IMR-90 (cell line): ENCODE measurements at places on chromosomes 13 and 19.
A peak's percentile ranks its signal among the peaks of the same experiment; 100 is the strongest.

DNA sequence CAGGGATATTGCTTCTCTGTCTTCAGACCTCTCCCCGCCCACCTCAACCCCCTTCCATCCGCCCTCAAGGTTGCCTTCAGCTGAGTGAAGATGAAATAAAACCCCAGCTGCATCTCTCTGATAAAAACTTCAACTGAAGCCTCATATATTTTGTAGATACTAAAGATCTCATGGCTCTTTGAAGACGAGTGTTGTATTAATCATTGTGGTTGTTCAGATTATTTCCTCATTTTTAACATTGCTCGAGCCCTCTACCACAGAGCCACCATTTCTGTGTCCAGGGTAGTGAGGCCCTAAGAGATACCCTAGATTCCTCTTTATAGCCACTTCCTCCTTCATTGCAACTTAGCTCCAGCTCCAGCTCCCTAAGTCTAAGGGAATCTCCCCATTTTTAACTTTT lies 312.8 kb upstream of the ZNF507 start:
- DNase-seq: no peak

GRCh38 chr13:79141082-79141481 lies 265.0 kb downstream of the RBM26 start:
- no peak for DNase-seq

DNA sequence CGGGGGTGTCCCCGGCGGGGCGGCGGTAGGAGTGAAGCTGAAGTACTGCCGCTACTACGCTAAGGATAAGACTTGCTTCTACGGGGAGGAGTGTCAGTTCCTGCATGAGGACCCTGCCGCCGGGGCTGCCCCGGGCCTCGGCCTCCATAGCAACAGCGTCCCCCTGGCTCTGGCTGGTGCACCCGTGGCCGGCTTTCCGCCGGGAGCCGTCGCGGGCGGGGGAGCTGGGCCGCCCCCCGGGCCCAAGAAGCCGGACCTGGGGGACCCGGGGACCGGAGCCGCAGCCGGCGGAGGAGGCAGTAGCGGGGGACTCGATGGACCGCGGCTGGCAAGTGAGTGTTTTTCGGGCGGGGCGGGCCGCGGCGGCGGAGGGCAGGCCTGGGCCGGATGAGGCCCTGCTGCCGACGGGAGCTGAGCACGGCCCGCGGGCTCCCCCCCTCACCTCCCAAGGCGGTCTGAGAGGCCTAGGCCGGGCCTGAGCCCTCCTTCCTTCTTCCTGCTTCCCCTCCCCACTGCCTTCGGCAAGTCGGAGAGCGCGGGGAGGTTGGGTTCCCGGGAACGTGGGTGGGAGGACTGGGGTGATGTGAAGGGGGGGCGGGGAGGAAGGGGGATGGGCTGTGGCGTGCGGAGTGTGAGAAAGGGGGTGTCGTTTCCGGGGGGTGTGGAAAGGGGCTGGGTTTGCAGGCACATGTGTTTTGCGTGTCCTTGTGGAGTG lies 568 bp downstream of the PAN3 start:
- peak; percentile 91 for DNase-seq

GRCh38 chr19:4431808-4432674 lies 25.6 kb downstream of the UBXN6 start:
- no peak for DNase-seq

GRCh38 chr13:93411186-93411680 lies 184.6 kb downstream of the GPC6 start:
- no peak for DNase-seq

DNA sequence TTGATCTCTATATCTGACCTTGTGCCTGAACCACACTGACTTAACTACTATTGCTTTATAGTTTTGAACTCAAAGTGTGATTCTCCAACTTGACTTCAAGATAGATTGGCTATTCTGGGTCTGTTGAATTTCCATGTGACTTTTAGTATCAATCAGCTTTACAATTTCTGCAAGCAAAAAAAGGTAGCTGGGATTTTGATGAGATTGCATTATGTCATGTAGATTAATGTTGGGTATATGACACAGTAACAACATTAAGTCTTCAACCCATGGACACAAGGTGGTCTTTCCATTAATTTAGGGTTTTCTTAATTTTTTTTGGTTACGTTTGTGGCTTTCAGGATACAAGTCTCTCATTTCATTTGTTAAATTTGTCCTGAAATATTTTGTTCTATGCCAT lies 28.2 kb downstream of the NLRP5 start:
- DNase-seq: no peak

GRCh38 chr19:58556622-58557220 lies 1.7 kb downstream of the UBE2M start:
- no peak for DNase-seq

DNA sequence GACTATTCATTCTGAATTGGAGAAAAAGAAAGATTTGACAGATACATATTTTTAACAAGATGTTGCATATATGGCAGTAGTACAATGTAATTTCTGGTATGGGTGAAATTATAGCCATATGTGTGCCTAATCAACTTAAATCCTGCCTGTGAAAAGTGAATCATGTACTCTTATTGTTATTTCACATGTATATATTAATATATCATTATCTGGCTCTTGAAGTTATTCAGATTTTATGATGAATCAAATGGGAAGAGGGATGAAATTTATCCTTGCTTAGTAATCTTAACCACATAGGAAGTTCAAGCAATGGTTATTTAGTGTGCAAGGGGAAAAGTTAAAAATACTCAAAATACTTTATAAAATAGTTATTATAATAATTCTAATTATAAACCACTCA lies 80.5 kb downstream of the GPC6 start:
- peak; percentile 48 for DNase-seq

- DNase-seq: no peak
Observed at GRCh38 chr19:3506384-3507340, 551 bp downstream of the FZR1 start.

DNA sequence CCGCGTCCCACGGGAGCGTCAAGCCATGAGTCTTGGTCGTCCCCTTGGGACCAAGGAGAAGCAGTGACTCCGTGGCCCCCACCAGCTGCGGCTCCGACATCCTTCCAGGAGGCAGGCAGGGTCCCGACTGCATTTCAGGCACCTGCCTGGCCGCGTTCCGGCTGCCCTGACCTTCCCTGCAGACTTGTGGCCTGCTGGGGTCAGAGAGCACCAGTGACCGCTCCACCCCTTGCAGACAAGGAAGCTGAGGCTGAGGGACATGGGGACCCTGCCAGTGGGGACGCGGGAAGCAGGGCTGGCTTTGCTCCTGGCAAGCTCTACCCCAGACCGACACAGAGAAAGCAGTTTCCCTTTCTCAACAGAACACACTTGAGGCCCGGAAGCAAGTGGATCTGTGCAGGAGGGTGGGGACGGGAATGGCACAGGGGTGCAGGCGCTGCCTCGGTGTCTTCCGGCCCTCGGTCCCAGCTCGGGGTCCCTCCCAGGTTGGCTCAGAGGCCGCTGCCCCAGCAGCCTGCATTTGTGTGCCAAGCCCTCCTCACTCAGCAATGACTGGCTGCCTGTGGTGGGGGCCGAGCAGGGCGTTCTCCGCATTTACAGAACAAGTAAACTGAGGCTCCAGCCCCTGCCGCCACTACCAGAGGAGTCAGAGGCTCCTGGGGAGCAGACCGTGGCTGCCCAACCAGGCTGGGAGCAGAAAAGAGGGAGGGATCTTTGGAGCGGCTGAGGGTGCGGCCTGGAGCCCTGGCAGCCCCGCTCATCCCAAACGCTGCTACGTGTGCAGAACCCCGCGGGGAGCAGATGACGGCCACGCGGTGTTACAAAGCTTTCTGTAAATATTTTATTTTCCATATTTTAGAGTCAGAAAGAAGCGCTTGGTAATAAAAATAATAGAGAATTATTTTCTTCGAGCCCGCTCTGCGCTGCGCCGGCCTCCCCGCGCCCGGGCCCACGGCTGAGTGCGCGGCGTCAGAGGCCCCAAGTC lies 43.9 kb downstream of the GAS6 start:
- no peak for DNase-seq

GRCh38 chr13:51942189-51942588 lies 69.1 kb downstream of the ATP7B start:
- DNase-seq: no peak

DNA sequence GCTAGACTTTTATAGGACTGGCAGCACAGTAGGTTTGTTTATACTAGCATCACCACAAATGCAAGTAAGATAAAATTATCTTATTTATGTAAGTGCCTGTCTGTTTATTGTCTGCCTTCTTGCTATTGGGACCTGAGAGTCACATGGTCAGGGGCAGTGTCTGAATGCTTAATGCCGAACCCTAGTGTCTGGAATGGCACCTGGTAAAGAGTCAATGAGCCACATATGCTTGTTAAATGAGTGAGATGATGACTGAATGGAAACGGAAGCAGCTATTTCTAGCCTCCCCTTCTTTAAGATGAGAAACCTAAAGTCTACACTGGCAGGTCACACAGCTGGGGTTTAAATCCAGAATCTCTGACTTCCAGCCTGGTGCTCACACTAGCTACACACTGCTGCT lies 92.2 kb downstream of the STOML3 start:
- DNase-seq: no peak

DNA sequence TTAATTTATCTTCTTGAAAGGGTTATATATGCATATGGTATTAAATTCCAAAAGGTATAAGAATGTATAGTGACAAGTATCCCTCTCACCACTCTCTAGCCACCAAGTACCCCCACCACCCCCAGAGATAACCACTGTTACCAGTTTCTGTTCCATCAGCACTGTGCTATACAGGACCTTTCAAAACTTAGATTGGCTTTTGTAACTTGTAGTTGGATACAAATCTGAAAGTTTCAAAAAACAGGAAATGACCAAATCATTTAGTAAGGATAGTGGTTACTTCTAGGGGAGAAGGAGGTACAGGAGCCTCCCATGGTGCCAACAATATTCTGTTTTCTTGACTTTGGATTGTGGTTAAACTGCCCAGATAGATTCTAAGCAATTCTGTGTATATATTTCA lies 56.7 kb downstream of the AKAP11 start:
- no peak for DNase-seq

GRCh38 chr13:93066187-93066586 lies 160.4 kb upstream of the GPC6 start:
- peak; percentile 91 for DNase-seq

DNA sequence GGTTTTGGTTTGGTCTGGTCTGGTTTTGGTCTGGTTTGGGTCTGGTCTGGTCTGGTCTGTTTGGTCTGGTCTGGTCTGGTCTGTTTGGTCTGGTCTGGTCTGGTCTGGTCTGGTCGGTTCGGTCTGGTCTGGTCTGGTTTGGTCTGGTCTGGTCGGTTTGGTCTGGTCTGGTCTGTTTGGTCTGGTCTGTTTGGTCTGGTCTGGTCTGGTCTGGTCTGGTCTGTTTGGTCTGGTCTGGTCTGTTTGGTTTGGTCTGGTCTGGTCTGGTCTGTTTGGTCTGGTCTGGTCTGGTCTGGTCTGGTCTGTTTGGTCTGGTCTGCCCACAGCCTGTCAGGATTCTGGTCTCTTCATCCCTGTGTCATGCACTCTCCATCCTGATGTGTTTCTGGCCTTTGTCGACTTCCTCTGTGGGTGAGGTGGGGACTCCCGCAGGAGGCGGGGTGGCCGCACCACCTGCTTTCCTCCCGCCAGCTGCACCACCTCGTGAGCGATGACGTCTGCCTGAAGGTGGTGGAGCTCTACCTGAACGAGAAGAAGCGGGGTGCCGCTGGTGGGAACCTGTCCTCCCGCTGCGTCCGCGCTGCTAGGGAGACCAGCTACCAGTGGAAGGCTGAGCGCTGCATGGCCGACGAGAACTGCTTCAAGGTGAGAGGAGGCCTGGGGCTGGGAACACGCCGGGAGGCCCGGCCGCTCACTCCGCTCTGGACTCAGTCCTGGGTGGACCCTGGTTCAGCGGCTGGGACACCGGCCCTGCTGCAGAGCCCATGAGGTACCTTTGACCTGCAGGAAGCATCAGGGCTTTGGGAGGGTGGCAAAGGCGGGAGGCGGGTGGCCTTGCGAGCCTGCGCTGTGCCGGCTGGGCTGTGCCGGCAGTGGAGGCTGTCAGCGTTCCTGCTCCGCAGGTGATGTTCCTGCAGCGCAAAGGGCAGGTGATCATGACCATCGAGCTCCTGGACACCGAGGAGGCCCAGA lies 12.9 kb upstream of the F2RL3 start:
- no peak for DNase-seq

GRCh38 chr13:40118337-40118736 lies 462.9 kb downstream of the COG6 start:
- DNase-seq: no peak

DNA sequence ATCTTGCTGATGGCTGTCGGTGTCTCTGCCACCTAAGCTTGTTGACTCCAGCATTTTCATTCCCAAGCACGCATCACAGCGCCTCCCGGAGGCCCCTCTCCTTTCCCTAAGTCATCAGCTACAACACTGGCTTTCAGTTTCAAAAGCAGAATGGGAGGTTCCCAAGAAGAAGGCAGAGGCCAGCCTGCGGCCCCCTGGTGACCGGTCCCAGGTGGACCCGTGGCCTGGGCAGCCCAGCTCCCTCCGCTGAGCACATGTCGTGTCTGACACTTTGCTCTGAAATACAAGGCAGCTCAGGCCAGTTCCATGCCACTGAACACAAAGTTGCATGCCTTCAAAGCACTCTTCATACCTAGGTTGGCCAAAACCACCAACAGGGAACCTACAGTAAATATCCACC lies 8.5 kb downstream of the MLLT1 start:
- DNase-seq: peak; percentile 43

GRCh38 chr13:32136716-32137115 lies 105.1 kb downstream of the FRY start:
- DNase-seq: no peak

DNA sequence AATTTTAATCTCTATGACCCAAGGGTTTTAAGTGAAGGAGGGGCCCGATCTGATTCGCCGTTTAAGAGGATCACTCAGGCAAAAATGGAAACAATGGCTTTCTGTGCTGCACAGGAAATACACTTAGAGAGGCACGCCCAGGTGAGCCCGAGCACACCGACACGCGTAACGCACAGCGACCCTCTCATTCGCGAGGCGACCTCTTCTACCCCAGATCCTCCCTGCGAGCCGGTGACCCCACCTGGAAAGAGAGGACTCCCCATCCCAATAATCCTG lies 216 bp downstream of the SH2D3A start:
- DNase-seq: no peak

GRCh38 chr13:30739761-30740642 lies 4.7 kb downstream of the ALOX5AP start:
- DNase-seq: peak; percentile 95

GRCh38 chr13:93926425-93926824 lies 553.1 kb downstream of the DCT start:
- DNase-seq: peak; percentile 28

GRCh38 chr19:35913589-35913988 lies 5.5 kb upstream of the TYROBP start:
- peak; percentile 80 for DNase-seq

DNA sequence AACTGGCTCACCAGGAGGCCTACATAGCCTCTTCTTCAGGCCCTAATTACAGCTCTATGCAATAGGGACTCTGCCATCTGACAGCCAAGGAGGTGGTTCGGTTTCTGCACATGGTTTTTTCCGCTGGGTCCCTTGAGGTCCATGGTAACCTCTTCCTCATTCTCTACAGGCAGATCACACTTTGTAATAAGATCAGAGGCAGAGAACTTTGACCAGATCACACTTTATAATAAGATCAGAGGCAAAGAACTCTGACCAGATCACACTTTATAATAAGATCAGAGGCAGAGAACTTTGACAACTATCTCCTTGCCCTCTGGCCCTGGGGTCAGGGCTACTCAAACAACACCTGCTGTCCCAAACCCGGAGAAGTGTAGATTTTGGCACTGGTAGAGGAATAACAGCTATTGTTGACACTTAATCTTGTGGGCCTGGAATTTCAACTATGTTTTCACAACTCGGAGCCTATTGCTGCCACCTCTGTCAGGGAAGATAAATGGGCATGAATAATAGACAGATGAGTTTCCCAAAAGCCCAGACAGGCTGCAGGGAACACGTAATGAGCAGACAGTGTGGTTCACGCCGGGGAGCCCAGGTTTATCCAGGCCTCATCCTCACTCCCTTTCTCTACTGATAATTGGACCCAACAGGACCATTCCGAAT lies 246.1 kb downstream of the UQCRFS1 start:
- DNase-seq: no peak

GRCh38 chr13:39385621-39386231 lies 217.3 kb downstream of the LHFPL6 start:
- peak; percentile 15 for DNase-seq
